ENCODE measurements at places on chromosomes 16 and 17.

- no peak for DNase-seq
Measured at GRCh38 chr17:1920948-1921351, 91.1 kb downstream of the RPA1 start.

DNA sequence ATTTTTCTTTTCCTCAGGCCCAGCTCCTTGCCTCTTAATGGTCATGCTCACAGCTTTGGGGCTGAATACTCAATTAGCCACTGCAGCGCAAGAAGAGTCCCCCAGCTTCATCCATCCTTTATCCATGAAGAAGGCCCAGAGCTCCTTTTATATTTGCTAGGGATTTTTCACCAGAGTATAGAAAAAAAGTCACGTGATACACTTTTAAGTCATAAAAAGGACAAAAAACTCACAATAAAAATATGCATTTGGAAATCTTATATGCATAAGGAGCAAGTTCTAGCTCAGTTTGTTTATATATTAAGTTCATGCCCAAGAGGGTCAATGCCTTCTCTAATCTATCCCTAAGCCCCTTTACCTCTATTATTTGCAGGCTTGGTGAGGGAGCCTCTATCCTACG is 254.1 kb downstream of the CA10 start:
- no peak for DNase-seq

DNA sequence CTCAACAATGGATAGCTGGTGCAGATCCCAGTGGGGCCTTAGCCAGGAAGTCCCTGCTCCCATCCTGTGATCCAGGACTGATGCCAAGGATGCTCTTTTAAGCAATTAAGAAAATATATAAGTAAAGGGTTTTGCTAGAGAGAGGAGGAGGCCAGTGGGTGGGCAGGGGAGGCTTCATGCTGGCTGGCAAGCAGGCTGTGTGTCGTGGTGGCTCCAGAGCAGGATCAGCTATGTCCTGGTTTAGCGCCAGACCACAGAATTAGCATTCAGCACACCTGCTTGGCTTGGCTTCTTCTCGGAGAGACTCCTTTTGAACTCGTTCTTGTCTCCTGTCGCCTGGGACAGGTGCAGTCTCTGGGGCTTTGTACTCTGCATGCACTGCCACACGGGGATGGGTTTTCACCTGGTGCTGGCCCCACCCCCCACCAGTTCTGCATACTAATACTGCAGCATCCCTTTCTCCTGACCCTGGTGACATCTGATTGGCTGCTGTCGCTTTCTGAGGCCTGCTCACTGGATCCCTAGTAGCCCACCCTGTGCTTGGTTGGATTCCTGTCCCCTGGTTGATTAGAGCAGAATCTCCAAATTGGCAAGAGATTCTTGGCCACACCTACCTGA is 66.1 kb downstream of the PLD6 start:
- DNase-seq, result no peak

DNA sequence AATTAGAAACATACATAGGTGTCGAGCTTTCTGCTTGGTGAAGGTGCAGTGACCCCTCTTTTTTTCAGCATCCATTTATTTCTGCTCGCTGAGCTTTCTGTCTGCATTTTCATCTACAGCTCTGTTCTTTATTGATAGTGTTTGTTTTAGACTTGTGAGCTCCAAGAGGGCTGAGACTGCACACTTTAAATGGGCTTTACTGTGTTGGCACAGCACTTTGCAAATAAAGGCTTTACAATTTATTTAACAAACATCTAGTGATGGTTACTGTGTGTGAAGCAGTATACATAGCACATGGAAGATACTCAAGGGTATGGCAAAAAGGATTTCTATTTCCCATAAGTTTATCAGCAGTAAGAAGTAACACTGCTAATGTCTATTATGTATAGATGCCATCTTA is 563.7 kb upstream of the HSBP1 start:
- no peak for DNase-seq

GRCh38 chr17:13640551-13640950 is 38.8 kb upstream of the HS3ST3A1 start:
- no peak for DNase-seq
